Activated gamma-delta T cell treated with anti-CD3 and anti-CD28 coated beads, Interleukin-2, amount 50 U/mL, for 16 hours (primary cell): ENCODE measurements at places on chromosomes 2 and 18.

GRCh38 chr2:226836548-226836885 is 663 bp downstream of the RHBDD1 start:
- DNase-seq = no peak

DNA sequence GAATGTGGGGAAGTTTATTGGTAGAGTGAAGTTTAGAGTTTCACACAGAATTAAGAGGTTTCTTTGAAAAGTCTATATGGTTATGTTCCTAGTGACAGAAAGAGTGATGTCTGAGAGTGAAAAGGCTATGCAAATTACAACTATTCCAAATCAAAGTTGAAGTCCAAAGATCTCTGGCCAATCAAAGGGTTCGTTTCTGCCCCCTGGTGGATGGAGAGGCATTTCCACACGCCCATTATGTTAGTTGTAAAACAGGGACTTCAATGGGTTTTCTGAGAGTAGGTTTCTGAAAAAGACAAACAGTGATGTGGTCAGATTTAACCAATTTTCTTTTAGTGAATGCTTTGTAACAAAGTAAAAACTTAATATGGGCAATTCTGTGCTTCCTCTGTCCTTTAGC is 441.5 kb upstream of the POU3F3 start:
- no peak for DNase-seq

DNA sequence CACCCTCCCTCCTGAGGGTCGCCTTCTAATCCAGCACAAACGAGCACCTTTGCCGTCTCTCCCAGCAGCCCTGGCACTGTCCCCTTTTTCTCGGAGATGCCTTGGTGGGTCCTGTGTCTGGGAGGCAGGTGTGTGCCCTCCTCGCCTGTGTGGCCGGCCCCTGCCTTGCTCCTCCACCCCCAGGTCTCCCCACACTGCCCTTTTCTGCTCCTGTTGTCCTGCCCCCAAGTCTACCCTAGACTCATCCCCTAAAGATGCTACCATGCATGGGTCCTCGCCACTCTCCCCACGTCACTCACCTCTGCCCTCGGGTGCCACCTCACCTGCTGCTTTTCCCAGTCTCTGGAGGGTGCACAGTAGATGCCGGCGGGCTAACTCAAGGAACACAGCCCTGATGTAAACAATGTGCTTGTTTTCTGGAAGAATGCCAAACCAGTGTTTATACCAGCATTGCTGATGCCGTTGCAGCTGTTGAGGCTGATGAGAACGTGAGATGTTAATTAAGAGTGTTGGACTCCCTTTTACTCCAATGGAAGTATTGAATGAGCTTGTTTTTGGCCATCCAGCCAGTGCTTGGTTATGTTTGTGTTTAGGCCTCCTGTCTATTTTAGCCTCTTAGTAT is 223.1 kb downstream of the AGAP1 start:
- DNase-seq = no peak

DNA sequence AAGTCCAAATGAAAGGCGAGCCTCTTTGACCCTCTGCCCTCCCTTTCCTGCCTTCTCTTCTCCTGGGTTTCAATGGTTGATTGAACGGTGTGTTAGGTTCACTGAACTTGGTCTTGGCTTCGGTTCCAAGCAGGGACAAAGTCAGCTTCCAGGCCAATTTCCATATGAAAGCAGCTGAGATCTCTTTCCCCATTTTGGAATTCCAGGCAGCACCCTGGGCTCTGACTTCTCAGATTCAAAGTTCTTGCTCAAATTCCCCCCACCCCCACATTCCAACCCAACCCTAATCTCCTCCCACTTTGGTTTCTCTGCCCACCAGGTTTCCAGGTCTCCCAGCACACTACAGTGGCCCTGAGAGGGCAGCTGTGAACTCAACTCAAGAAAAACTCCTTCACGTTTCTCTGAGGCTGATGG is 231.0 kb downstream of the INSIG2 start:
- no peak for DNase-seq

- no peak for DNase-seq
Measured at GRCh38 chr2:165857876-165858275, 63.8 kb upstream of the GALNT3 start.

DNA sequence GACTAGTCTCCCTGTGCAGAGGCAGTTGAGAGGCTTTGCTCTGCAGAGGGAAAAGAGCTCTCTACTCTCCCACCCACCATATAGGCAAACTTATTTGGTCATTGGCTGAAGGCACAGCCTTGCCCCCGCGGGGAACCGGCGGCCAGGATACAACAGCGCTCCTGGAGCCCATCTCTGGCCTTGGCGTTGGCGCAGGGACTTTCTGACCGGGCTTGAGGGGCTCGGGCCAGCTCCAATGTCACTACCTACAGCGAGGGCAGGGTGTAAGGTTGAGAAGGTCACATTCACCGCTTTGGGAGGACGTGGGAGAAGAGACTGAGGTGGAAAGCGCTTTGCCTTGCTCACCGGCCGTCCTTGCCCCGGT is 2.2 kb downstream of the ONECUT2 start:
- DNase-seq = no peak

- DNase-seq = no peak
Measured at GRCh38 chr2:157172239-157172638, 85.3 kb upstream of the GALNT5 start.

- no peak for DNase-seq
Measured at GRCh38 chr2:31033032-31033431, 105.2 kb downstream of the GALNT14 start.

- DNase-seq = no peak
Measured at GRCh38 chr2:186477790-186478189, 8.3 kb upstream of the ZC3H15 start.

DNA sequence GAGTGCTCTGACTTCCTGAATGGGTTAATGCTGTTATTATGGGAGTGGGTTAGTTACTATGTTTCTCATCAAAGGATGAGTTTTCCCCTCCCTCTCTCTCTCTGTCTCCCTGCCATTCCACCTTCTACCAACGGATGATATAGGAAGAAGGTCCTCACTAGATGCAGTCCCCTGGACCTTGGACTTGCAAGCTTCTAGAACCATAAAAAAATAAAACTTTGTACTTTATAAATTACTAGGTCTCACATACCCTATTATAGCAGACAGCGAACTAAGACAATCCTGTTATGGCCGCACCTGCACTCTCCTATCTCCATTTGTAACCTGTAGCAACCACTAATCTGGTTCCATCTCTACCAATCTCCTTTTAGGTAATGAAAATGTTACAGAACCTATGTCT is 564.9 kb downstream of the CNTNAP5 start:
- DNase-seq = no peak

DNA sequence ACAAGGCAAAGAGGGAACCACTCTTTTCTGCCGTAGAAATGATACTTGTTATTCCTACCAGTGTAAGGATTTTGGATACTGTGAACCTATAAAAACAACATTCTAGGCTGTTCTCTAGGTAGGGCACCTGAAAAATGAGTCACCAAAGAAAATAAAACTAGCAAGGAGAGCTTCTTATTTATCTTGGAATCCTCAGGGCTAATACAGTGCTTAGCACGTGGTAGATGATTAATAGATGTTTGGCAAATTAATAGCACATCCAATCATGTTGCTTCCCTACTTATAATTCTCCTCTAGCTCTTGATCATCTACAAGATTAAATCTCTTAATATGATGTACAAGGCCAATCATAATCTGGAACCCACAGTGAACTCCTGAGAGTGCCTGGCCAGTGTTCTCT is 73.1 kb downstream of the AAK1 start:
- DNase-seq = no peak

DNA sequence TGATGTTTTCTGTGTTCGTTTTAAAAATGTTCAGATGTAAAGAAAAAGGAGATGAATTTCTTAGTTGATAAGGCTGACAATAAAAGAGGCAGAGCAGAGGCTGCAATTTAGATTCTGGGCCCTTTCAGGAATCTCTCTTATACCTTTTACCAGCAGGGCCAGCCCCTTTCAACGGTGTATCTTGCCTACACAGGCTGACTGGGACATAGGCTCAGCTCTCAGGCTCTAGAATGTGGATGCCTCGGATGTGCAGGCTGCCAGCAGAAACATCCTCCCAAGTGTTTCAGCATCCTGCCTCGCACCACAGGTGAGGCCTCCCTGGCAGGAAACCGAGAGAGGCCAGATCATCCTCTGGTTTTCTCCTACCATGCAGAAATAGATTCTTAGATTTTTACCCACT is 3.4 kb downstream of the C2orf80 start:
- no peak for DNase-seq

DNA sequence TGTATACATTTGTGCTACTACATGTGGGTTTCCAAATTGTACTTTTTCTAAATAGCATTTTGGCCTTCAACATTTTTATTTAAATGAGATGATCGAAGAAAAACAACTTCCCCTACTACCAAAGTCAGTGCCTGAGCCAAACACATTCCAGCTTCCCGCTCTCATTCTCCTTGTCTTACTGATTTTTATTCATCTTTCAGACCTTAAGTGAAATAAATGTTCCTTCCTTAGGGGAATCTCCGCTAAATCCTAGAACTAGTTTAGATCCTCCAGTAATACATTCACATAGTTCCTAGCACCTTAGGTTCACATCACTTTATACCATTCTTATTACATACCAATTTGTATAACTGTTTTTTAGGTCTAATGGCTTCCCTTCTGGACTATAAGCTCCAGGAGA is 122.3 kb upstream of the COL3A1 start:
- no peak for DNase-seq

GRCh38 chr2:58870704-58871103 is 629.6 kb upstream of the FANCL start:
- DNase-seq = no peak

GRCh38 chr2:96579422-96579821 is 42.9 kb downstream of the ARID5A start:
- DNase-seq = no peak

GRCh38 chr18:22709288-22710060 is 223.7 kb upstream of the RBBP8 start:
- no peak for DNase-seq

DNA sequence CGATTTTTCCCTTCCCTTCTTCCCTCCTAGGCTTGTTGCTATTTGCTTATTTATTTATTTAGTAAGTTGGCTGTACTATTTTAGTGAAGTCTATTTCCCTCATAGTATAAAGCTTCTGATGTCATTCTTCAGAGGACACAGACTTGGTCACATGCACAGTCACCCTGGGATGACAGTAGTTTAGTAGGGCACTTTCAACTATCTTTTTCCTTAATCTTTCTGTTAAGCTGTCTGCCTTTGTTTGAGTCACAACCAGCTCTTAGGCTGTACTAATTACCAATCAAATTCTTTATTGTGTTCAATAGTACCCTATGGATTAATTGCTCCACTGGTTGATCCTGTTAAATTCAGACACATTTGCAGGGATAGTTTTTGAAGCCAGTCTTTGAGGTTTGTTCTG is 26.9 kb upstream of the RAB31 start:
- DNase-seq = no peak

GRCh38 chr2:146634230-146635097 is 1210.4 kb upstream of the ACVR2A start:
- no peak for DNase-seq

GRCh38 chr2:53512071-53512826 is 255.4 kb upstream of the CHAC2 start:
- no peak for DNase-seq

DNA sequence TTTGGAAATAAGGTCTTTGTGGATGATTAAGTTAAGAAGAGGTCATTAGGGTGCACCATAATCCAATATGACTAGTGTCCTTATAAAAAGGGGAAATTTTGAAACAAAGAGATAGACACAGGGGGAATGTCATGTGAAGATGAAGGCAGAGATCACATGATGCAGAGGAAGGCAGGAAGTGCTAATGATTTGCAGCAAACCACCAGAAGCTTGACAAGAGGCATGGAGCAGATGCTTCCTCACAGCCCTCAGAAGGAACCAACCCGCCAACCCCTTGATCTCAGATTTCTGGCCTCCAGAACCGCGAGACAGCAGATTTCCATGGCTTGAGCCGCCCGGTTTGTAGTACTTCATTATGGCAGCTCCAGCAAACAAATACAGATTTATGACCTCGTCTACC is 17.4 kb upstream of the SMARCAL1 start:
- no peak for DNase-seq

GRCh38 chr2:187461294-187462261 is 13.5 kb upstream of the CALCRL start:
- DNase-seq = no peak

- no peak for DNase-seq
Measured at GRCh38 chr2:188701836-188702235, 272.3 kb upstream of the COL3A1 start.

- no peak for DNase-seq
Measured at GRCh38 chr2:144603334-144603733, 83.4 kb upstream of the ZEB2 start.

DNA sequence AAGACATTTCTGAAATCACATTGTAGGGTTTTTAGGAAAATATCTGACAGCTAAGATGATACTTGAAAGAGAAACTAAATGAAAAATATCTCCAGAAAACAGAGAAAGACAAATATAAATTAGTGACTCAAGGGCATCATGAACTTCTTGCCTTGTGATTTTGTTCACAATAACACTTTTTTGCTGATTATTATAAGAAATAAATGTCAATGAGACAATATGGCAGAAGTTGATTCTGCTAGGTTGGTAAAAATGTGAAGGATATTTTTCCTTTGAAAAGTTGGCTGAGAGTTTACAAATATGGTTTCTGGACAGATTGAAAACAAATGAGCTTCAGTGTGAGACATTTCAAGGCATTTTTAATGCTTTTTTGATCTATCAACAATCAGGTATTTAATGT is 1631.2 kb upstream of the ACVR2A start:
- no peak for DNase-seq

DNA sequence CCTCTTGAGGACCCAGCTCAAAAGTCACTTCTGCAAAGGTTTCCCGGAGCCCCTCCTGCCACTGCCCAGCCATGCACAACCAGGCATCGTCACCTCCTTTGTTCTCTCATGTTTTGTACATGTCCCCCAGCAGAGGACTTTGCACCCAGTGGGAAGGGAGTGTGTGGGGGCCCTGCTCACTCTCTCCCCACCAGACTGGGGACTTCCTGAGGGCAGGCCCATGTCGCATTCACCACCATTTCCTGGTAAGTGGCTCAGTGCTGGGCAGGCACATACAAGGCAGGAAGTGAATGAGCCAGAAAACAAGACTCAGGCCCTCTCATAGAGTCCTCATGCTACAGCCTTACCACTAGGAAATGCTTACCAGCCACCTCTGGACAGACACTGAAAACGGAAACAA is 18.9 kb downstream of the MRPL35 start:
- DNase-seq = no peak

- no peak for DNase-seq
Measured at GRCh38 chr18:75815767-75816166, 388.3 kb upstream of the SMIM21 start.

- no peak for DNase-seq
Measured at GRCh38 chr2:20662308-20662937, 4.5 kb upstream of the GDF7 start.

GRCh38 chr2:68088940-68089339 is 26.1 kb upstream of the C1D start:
- DNase-seq = no peak

DNA sequence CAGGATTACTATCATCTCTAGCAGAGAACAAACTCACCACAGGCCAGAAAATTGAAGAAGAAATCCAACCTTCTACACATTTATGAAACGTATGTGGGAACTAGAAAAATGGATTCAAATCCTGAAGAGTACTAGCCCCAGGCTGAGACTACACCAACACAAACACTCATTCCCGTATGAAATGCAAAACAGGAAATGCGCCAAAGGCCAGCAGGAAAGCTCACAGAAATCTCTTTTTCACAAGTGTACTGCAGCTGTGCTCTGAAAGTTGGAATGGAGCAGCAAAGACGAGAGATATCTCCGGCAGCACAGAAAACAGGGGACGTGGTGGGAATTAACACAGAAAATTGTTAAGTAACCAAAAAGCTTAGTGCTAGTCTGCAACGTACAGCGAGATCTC is 913.5 kb downstream of the TDRD15 start:
- no peak for DNase-seq
